NCI-H2029 (cell line): ENCODE measurements at places on chromosomes 7 and 10.

DNA sequence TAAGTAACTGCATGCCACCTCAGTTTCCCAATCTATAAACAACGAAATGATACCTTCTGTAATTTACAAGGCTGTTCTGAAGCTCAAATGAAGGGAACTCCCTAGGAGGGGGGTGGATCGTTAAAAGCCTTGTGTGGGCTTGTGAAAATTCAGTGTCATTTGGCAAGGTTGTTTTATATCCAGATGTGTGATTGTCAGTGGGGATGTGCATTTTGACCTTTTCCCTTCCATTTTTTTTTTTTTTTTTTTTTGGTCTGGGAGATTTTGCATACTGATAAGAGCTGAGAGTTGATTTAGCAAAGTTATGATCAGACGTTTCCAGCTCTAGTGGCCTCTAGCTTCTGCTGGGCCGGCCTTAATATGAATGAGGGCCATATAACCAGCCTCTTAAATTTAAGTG lies 22.8 kb downstream of the CREB5 start:
- no peak for DNase-seq

GRCh38 chr7:233249-234035 lies 41.1 kb downstream of the FAM20C start:
- DNase-seq, result no peak

GRCh38 chr10:120221873-120222485 lies 235.0 kb upstream of the PLPP4 start:
- no peak for DNase-seq

GRCh38 chr7:139651308-139651707 lies 126.5 kb downstream of the HIPK2 start:
- no peak for DNase-seq

DNA sequence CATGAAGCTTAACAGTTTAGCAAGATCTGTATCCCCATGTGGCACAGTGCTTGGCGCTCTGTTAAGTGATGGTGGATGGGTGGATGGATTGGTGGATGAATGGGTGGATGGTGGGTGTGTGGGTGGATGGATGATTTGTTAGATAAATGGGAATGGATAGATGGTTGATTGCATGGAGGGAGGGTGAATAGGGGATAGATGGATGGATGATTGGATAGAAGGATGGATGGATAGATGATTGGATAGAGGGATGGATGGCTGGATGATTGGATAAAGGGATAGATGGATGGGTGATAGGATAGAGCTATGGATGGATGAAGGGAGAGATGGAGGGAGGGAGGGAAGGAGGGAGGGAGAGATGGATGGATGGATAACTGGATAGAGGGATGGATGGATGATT lies 229.7 kb downstream of the CUX1 start:
- no peak for DNase-seq

- no peak for DNase-seq
Measured at GRCh38 chr10:120204877-120205276, 252.2 kb upstream of the PLPP4 start.

GRCh38 chr7:65354263-65354662 lies 19.4 kb upstream of the ZNF92 start:
- no peak for DNase-seq
